ENCODE measurements at places on chromosomes 4 and X.

GRCh38 chrX:63475200-63475599 is 124.1 kb upstream of the SPIN4 start:
- no peak for DNase-seq

DNA sequence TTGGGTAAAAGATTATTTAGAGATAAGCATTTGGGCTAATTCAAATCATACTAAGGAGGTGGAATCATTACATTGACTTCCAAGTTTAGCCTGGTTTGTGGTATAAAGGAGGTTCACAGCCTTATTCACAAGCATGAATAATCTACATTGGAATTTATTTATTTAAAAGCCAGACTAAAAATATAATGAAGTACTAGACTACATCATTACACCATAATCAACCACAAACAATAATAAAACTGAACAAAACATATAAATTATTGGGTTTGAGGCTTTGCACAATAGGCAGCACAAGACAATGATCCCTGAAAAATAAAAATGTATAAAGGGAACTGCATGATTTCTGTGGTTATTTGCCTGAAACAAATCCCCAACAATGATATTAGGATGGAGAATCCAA is 314.0 kb downstream of the GBA3 start:
- no peak for DNase-seq

DNA sequence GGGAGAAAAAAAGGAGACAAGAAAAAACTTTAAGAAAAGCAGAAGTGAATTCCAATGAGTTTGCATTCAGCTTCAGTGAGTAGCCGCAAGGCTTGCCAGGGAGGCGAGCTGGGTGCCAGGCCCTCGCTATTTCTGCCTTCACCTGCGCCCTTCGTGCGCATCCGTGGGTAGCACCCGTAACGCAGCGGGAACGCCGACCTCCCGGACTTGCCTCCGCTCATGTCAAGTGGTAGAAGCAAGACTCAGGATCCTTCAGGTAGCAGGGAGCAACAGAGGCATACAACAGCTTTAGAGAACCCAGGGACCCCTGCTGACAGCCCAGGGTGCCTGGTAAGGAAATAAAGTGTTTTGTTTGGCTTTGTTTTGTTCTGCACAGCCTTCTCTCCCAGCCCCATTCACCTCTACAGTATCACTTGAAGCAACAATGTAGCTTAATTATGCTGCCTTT is 140.0 kb upstream of the BCOR start:
- no peak for DNase-seq

DNA sequence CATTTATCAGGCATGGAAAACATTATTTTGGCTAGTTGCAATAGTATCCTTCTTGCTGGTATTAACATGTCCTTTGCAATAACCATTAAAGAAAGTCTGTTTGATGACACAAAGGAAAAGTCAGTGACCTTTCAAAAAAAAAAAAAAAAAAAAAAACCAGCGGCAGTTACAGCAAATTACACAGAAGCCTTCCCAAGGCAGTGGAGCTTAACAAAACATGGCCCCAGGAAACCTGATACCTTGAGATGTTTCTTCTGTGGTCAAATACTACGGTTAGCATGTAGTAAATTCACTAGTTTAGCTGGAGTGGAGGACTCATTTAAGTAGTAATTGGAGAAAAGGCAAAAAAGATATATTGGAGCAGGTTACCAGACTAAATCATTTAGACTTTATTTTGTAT is 359.1 kb downstream of the DACH2 start:
- DNase-seq, result peak; percentile 1

DNA sequence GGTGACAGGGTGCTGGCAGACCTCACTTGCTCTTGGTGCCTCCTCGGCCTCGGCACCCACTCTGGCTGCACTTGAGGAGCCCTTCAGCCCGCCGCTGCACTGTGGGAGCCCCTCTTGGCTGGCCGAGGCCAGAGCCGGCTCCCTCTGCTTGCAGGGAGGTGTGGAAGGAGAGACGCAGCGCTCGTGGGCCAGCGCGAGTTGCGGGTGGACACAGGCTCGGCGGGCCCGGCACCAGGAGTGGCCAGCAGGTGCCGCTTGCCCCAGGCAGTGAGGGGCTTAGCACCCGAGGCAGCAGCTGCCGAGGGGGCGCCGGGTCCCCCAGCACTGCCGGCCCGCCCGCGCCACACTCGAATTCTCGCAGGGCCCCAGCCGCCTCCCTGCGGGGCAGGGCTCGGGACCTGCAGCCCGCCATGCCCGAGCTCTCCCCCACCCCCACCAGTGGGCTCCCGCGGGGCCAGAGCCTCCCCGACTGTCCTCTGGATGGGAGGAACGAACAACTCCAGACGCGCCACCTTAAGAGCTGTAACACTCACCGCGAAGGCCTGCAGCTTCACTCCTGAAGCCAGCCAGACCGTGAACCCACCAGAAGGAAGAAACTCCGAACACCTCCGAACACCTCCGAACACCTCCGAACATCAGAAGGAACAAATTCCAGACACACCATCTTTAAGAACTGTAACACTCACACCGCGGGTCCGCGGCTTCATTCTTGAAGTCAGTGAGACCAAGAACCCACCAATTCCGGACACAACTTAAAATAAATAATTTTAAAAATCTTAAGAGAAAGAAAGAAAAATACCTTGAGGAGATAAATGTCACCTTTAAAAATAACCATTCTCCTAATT is 311.1 kb upstream of the SLC7A11 start:
- DNase-seq, result no peak

GRCh38 chr4:123922847-123923246 is 526.3 kb downstream of the SPRY1 start:
- no peak for DNase-seq
